Activated CD4-positive, alpha-beta T cell treated with anti-CD3 and anti-CD28 coated beads, Interleukin-2, amount 10 ng/mL, durations not matched to agents 24 days and 14 days (primary cell): ENCODE measurements at places on chromosomes 1 and 21. TPM values are rescaled to one million over a fixed set of nuclear protein-coding genes. Genes with fewer than 3 reads are reported as not detected.

GRCh38 chr1:186076006-186076405 is 299.0 kb downstream of the TPR start:
- H3K27me3 ChIP-seq: peaks cover 3% of the 10 kb centered on the region
- no peaks in the 10 kb centered on the region for H3K36me3 ChIP-seq
- no peaks in the 10 kb centered on the region for H3K4me1 ChIP-seq
- H3K27ac ChIP-seq: no peak overlapping the region
- H3K4me3 ChIP-seq: no peak overlapping the region

DNA sequence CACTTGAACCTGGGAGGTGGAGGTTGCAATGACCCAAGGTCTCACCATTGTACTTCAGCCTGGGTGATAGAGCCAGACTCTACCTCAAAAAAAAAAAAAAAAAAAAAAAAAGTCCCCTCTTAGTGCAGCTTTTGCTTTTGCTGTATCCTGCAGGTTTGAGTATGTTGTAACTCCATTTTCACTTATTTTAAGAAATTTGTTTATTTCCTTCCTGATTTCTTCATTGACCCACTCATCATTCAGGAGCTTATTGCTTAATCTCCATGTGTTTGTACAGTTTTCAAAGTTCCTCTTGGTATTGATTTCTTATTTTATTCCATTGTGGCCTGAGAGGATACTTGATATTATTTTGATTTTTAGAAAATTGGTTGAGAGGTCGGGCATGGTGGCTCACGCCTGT is 50.9 kb upstream of the AK4 start:
- no peaks in the 10 kb centered on the region for H3K4me1 ChIP-seq
- no peak for DNase-seq
- H3K4me3 ChIP-seq: no peak overlapping the region
- no peaks in the 10 kb centered on the region for H3K36me3 ChIP-seq
- H3K27me3 ChIP-seq: peaks cover 21% of the 10 kb centered on the region

DNA sequence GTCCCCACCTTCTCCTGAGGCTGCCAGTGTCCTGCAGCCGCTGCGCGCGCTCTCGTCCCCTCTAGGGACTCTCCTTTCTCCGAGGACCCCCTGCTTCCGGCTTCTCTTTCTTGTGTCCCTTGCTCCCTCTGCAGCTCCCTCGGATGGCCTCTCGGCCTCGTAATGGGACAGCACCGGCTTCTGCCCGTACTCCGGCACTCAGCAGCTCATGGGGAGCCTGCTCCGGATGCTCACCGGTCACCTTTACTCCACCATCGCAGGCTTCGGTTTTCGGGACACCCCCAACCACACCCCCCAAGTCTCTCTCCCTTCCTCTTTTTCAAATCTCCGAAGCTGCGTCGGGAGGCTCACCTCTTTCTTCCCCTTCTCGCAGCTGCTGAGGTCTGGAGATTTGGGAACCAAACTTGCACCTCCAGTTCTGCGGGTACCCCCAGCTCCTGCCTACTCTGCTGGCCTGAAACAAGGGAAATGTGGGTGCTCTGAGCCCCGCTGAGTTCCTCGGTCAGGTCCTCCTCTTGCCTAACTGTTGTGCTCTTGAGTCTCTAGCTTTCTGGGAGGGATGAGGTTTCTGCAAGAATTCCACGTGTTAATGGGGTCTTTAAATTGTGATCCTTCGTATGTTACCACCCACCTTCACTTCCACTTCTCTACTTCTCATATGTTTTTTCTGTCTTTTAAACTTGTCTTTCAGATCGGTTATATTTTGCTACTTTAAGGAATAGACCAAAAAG is 930 bp downstream of the CDC14A start:
- H3K4me3 ChIP-seq: peak overlapping the region; percentile 96
- peak; percentile 83 for DNase-seq
- H3K36me3 ChIP-seq: peaks cover 35% of the 10 kb centered on the region
- H3K27me3 ChIP-seq: no peaks in the 10 kb centered on the region
- peaks cover 54% of the 10 kb centered on the region for H3K4me1 ChIP-seq
- H3K27ac ChIP-seq: peak overlapping the region; percentile 98

GRCh38 chr1:223755992-223756775 is 43.8 kb downstream of the CAPN2 start:
- no peaks in the 10 kb centered on the region for H3K4me1 ChIP-seq
- no peak overlapping the region for H3K4me3 ChIP-seq
- no peaks in the 10 kb centered on the region for H3K27me3 ChIP-seq
- H3K27ac ChIP-seq: no peak overlapping the region
- no peak for DNase-seq
- H3K36me3 ChIP-seq: peaks cover 61% of the 10 kb centered on the region

GRCh38 chr1:236692742-236693141 is 6.4 kb downstream of the ACTN2 start:
- no peak overlapping the region for H3K27ac ChIP-seq
- DNase-seq: no peak
- no peaks in the 10 kb centered on the region for H3K4me1 ChIP-seq
- peaks cover 28% of the 10 kb centered on the region for H3K27me3 ChIP-seq

DNA sequence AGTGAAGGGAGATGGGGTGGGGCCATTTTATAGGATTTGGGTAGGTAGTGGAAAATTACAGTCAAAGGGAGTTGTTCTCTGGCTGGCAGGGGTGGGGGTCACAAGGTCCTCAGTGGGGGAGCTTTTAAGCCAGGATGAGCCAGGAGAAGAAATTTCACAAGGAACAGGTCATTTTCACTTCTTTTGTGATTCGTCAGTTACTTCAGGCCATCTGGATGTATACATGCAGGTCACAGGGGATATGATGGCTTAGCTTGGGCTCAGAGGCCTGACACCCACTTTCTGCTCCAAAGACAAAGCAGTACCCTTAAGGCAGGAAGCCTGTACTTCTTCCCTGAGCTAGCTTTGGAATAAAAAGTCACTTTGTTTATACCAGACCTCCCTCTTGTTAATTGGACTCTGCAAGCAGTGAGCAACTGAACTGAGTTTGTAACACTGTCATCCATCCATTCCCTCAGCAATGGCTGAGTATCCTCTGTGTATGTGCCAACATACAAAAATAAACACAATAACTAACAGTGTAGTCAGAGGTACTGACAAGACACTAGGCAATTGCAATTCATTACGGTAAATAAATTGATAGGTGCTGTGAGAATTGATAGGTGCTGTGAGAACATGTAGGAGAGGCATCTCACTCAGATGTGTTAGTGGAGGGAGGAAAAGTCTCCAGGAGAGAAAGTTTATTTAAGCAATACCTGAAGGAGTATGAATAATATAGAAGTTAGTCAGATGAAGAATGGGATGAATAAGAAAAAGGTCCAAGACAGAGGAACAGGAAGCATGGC is 14.7 kb upstream of the RGS2 start:
- no peak overlapping the region for H3K27ac ChIP-seq
- no peak overlapping the region for H3K4me3 ChIP-seq
- H3K36me3 ChIP-seq: no peaks in the 10 kb centered on the region
- no peak for DNase-seq
- H3K27me3 ChIP-seq: peaks cover 14% of the 10 kb centered on the region
- H3K4me1 ChIP-seq: no peaks in the 10 kb centered on the region

- no peak overlapping the region for H3K27ac ChIP-seq
- no peaks in the 10 kb centered on the region for H3K36me3 ChIP-seq
- no peak for DNase-seq
- H3K4me1 ChIP-seq: no peaks in the 10 kb centered on the region
- no peak overlapping the region for H3K4me3 ChIP-seq
These were observed 179.5 kb downstream of the LRRC7 start for GRCh38 chr1:69747207-69747606.

GRCh38 chr1:191043066-191043465 is 565.4 kb upstream of the BRINP3 start:
- H3K27ac ChIP-seq: no peak overlapping the region
- no peaks in the 10 kb centered on the region for H3K4me1 ChIP-seq
- no peaks in the 10 kb centered on the region for H3K27me3 ChIP-seq
- no peak overlapping the region for H3K4me3 ChIP-seq

DNA sequence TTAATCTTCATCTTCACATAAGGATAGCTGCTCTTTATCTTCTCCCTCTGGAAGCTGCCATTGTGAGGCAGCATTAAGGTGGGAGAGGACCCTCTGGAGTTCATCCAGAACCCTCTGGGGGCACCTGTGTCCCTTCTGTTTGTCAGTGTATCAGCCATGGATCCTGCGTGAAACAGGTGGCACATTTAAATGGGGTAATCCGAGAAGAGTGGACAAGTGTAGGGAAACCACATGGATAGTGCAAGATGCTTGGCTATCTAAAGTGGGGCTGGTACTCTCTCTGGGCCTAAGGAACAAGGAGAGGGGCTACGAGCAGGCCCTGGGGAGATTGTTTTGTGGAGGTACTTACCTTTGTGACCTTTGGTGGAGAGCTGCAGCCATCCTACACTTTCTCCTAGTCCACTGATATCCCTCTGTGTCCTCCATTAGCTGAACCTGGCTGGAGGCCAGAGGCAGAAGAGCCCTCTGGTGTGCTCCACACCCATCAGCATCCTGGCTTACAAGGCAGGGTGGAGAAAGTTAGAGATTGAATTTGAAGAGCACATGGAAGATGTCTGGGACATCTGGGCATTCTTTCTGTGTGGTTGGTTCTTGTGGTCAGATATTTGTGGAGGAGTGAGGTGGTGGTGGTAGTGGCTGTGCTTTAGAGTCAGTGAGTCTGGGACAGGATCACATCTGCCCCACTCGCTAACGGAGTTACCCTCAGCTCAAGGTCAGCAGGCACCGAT is 117.7 kb downstream of the FGGY start:
- H3K27me3 ChIP-seq: no peaks in the 10 kb centered on the region
- H3K4me1 ChIP-seq: no peaks in the 10 kb centered on the region
- no peak for DNase-seq
- H3K4me3 ChIP-seq: no peak overlapping the region
- no peaks in the 10 kb centered on the region for H3K36me3 ChIP-seq

GRCh38 chr1:103265551-103265950 is 157.2 kb upstream of the COL11A1 start:
- DNase-seq: no peak
- no peaks in the 10 kb centered on the region for H3K36me3 ChIP-seq
- H3K27me3 ChIP-seq: no peaks in the 10 kb centered on the region
- no peak overlapping the region for H3K4me3 ChIP-seq

- H3K4me1 ChIP-seq: no peaks in the 10 kb centered on the region
- H3K36me3 ChIP-seq: peaks cover 31% of the 10 kb centered on the region
- H3K27ac ChIP-seq: no peak overlapping the region
- no peak for DNase-seq
These were observed 19.3 kb downstream of the CRYZL1 start for GRCh38 chr21:33622253-33622652.

GRCh38 chr1:242242983-242243382 is 244.1 kb upstream of the MAP1LC3C start:
- DNase-seq: no peak
- no peaks in the 10 kb centered on the region for H3K36me3 ChIP-seq
- H3K4me1 ChIP-seq: no peaks in the 10 kb centered on the region
- no peak overlapping the region for H3K4me3 ChIP-seq
- no peaks in the 10 kb centered on the region for H3K27me3 ChIP-seq

DNA sequence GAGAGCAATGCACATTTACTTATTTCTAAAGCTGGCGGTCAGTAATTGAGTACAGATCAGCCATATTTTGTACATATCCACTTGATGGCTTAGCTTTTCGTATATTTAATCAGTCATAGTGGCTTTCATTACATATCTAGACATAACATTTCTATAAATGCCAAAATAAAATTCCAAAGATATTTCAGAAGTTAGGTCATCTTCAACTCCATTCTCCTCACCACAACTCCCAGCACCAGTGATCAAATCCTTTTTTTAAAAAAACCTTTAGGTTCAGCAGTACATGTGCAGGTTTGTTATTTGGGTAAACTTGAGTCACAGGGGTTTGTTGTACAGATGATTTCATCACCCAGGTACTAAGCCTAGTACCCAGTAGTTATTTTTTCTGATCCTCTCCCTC is 53.9 kb upstream of the GNG4 start:
- H3K4me1 ChIP-seq: peaks cover 8% of the 10 kb centered on the region
- DNase-seq: no peak
- no peak overlapping the region for H3K27ac ChIP-seq
- no peaks in the 10 kb centered on the region for H3K27me3 ChIP-seq
- peaks cover 69% of the 10 kb centered on the region for H3K36me3 ChIP-seq

DNA sequence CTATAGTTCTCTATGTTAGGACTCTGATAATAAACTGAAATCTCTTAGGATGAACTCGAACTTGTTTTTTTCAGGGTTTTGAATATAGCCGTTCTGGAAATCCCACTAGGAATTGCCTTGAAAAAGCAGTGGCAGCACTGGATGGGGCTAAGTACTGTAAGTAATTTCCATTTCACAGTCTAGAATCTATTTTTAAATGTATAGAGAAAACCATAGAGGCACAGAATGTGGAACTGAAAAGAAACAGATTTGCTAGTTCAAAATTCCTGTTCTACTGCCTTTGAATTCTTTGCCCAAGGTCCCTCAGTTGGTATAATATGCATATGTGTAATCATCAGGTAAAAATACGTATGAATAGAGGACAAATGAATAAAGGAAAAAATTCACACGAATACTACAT is 4.8 kb downstream of the CTH start:
- H3K27ac ChIP-seq: no peak overlapping the region
- H3K4me1 ChIP-seq: peaks cover 12% of the 10 kb centered on the region

The FCRL5 gene
- not detected in 2 replicates for total RNA-seq

The MSH4 gene
- total RNA-seq: 0.33 and 0.42 TPM in 2 replicates

The CTSE gene
- not detected in 2 replicates for total RNA-seq

The NBPF10 gene
- 3.2 TPM in 2 replicates for total RNA-seq

The LENEP gene
- 0.79 and 1.4 TPM in 2 replicates for total RNA-seq

The RXFP4 gene
- total RNA-seq: not detected in 2 replicates

The HSPB7 gene
- not detected in 2 replicates for total RNA-seq
